ENCODE measurements at places on chromosomes 6 and 20.

- DNase-seq, result no peak
Observed at GRCh38 chr6:132053511-132053910, 102.3 kb upstream of the CCN2 start.

DNA sequence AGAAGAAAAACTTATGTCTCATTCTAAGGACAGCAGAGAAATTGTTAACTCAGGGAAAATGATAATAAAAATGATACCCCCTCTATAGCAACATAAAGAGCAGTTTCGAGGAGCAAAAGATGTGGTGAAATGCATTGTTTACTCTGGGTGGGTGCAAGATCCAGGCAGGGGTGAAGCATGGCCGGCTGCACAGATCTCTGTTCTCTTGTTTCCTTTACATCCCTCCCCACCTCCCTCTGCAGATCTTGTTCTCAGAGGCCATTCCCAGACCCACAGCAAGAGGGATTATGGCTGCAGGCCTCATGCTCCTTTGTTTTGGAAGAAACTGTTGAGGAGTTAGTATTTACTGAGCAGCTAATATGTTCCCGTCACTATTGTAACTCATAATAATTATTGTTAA, 1.8 kb downstream of the BTN3A1 start:
- DNase-seq, result no peak

- DNase-seq, result no peak
Observed at GRCh38 chr6:67956352-67956751, 678.7 kb upstream of the ADGRB3 start.

GRCh38 chr6:114712129-114712662, 369.4 kb upstream of the HS3ST5 start:
- no peak for DNase-seq

DNA sequence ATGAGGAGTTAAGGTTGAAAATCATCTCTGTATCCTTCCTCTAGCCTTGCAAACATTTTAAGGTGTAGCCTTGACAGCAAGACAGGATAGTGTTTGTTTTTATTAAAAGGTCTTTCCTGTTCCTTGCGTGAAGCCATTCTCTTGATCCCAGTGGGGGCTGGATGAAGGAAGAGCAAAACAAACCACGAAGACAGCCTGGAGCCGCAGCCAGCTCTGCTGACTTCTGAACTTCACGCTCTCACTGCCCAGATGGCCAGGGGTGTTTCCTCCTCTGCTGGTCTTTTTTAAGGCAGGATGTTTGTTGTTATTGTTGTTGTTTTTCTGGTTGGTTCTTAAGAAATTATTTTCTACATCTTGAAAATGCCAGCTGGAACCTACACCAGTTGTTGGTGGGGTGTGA, 156.4 kb downstream of the MTHFD1L start:
- DNase-seq, result no peak

GRCh38 chr6:35093118-35093445, 48.1 kb downstream of the TCP11 start:
- no peak for DNase-seq

GRCh38 chr6:158536891-158537798, 22.7 kb upstream of the TMEM181 start:
- no peak for DNase-seq

DNA sequence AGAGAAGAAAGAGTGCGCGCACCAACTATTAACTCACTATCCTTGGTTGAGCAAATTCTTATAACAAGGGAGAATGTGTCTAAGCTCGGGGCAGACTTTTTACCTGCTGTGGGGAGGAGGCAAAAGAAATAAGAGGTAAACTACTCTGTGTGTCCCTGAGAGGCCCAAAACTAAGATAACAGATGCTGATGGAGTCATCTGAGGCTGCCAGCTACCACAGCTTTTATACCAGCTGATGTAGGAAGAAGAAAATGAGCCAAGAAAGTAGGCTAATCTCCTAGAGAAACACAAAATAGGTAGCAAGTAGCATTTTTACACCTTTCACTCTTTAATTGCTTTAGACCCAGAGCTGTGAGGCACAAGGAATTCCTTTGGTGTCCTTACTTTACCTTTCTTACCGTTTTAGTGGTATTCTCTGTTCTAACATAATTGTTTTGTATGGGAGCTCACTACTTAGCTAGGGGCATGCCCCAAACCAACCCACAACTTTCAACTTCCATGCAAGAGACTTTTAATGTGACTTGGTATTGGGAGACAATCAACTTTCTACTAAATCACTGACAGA, 27.8 kb upstream of the PIM1 start:
- peak; percentile 78 for DNase-seq

DNA sequence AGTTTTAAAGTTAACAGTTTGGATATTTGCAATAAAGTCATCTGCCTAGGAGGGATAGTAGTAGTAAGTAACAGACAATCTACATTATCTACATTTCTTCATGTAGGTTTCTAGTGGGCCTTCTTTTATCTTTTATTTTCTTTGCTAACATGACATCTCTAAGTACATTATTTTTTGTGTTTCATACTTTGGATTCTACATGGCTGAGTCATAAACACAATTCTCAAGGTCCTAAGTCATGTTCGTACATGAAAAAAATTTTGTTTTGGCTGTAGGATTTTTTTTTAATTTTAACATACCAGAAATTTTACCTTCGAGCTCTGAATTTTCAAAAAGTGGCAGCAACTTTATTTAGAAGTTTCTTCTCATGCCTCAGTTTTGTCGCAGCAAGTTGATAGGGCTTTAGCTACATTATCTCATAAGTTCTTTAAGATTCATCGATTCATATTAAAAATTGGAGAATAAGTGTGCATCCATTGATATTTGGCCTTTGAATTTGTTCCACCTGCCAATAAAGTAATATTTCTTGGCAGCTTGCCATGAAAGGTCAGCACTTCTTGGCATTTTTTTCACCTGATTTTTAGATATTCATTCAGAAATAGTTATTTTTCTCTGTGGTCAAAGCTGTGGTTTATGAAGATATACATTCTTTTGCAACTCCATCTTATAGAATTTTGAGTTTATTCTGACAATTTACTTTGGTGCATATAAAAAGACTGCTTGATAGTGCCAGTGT, 146.2 kb downstream of the GRIK2 start:
- DNase-seq, result no peak

DNA sequence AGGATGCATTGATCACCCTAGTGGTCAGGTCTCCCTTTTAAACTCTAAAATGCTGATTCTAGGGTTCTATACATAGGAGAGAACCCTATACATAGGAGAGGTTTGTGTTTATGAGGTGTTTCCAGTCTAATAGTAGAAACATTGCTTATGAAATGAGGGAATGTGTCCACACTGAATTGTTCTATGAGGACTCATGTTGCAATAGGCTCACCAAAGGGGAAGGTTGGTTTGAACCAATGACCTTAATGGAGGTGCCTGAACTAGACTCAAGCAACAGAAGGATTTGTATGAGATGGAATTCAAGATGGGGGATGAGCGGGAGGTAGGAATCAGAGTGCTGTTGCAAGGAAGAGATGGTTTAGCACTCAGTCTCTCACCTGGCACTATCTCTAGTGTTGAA, 33.5 kb upstream of the UBR2 start:
- DNase-seq, result no peak

- DNase-seq, result no peak
Observed at GRCh38 chr20:32466739-32467505, 108.8 kb downstream of the ASXL1 start.

- DNase-seq, result no peak
Observed at GRCh38 chr6:161727083-161727833, 453.4 kb upstream of the AGPAT4 start.

DNA sequence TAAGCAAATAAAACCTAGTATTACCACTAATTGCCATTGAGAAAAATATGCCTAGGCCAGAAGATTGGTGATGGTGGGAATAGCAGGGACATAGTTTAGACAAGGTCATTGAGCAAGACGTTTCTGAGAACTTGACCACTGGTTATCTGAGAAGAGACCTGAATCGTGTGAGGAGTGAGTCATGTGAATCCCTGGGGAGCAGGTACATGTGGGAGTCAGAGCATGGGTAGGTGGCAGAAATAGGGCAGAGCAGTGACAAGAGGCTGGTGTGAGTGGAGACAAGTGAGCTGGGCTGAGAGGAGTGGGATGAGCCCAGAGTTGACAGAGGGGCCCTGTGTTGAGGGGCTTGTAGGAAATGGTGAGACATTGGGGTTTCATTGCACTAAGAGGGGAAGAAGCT, 16.4 kb downstream of the MICA start:
- no peak for DNase-seq

- no peak for DNase-seq
Observed at GRCh38 chr6:56345376-56345995, 98.1 kb upstream of the COL21A1 start.

DNA sequence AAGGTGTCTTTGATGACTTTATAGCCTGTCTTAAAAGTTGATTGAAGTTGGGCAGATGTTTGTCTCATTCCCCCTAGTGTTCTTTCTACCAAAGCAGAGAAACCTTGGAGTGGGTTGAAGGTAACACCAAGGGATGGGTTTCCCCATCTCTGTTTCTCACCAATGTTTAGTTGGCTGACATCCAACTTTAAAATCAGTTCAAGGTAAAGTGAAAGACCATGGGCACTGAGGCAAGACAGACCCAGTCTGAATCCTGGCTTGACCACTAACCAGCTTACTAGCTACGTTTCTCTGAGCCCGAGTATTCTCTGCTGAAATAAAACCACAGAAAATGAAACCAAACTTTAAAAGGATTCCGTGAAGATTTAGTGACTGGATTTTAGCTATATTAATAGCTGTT, 258.9 kb downstream of the KIF16B start:
- DNase-seq, result no peak

DNA sequence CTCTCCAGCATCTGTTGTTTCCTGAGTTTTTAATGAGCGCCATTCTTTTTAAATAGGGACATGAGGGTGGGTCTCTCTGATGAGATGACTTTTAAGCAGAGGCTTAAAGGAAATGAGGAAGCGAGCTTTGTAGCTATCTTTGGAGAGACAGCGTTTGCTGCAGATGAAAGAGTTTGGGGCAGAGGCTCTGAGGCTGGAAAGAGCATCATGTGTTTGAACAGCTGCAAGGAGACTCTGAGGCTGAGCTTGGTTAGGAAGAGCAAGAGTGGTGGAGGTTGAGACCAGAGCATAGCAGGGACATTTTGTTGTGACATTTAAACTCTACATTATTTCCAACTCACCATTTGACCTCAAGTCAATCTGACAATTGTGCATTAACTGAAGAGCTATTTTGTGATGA, 38.3 kb upstream of the TMX4 start:
- no peak for DNase-seq

GRCh38 chr20:18685406-18685805, 97.6 kb downstream of the DTD1 start:
- no peak for DNase-seq

GRCh38 chr6:165726965-165727381, 63.9 kb upstream of the PDE10A start:
- no peak for DNase-seq

GRCh38 chr20:21643417-21643816, 62.0 kb upstream of the PAX1 start:
- no peak for DNase-seq

DNA sequence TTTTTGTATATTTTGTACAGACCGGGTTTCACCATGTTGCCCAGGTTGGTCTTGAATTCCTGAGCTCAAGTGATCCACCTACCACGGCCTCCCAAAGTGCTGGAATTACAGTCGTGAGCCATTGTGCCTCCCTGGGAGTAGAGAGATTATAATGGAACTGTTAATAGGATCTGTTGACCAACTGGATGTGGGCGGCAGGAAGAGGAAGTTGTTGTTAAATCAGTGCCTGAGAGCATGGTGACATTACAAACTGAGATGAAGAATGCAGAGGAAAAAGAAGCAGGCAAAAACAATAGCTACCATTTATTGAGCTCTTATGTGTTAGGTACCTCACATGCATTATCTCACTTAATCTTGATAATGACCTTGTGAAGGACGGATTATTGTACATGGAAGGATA, 9.2 kb upstream of the L3MBTL3 start:
- DNase-seq, result no peak

DNA sequence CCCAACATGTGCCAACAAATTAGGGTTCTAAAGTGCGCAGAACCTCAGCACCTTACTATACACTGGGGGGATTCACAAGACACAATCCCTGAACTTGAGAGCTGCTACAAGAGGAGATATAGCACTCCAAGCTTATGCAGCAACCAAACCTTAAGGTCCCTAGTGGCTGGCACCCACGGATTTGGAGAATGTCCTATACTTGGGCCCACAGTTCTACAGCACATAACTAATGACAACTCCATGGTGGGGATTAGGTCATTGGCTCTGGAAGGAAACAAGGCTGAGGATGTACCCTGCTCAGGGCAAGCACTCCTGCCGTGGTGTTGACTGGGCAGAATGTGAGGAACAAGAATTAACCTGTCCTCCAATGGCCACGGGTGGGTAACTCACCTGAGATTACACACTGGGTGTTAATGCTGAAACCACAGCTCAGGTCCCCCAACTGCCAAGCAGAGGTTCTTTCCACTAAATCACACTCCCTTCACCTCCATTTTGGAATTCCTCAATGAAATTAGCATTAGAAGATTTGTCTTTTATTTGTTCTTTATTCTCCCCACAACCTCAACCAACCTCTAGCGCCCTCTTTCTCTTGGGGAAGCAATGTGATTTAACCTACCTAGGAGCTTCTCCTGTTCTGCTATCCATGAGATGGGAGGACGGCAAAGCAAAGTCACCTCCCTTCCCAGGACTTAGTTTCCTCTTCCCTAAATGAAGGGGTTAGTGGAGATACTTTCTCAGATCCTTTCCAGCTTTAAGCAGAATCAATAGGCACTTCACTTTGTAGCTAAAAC, 32.0 kb downstream of the TRERF1 start:
- DNase-seq, result no peak

DNA sequence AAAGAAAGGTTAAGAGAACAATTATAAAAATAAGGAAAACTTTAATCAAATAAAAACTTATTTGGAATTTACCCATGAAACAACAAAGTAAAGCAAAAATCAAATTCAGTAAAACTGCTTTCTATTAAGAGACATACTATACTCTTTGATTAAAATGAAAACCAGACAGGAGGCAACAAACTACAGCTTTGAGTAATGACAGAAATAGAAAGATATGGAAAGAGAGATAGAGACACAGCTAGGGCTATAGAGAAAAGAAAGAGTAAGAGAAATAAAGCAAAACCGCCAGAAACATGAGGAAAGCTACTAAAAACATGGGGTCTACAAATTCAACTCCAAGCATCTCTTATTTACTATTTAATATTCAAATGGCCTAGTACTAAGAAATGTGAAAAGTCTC, 67.6 kb downstream of the PHIP start:
- no peak for DNase-seq

GRCh38 chr20:48659858-48660257, 167.9 kb downstream of the PREX1 start:
- DNase-seq, result no peak

DNA sequence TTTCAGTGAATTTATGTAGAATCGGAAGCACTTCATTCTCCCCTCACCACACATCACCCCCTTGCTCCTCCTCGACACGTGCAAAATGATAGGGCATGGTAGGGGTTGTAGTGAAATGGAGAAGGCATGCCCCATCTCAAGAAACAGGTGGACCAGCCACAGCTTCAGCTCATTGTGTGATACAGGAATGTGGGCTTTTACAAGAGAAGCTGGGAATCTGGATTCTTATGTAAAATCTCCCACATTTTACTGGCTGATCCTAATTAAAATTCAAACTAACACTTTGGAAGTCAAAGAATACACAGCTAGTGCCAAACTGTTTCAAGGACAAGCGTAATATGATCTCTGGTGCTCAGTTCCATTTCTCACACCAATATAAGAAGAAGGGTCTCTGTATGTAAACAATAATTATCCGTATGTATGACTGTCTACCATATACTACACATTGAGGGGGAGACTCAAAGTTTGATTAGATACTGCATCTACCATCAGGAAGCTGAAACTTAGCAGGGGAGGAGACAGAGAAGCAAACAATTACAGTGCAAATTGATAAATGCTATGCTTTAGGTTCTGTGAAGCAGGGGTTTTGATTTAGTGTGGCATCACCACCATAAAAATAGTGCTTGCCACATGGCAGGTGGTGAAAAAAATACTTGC, 24.3 kb upstream of the KIAA0408 start:
- no peak for DNase-seq

Data from DMS 273 treated with DMSO at 0.1 percent for 48 hours (cell line).